ENCODE measurements at places on chromosomes 5 and 9.

- no peak for DNase-seq
These were observed 21.0 kb upstream of the RAB14 start for GRCh38 chr9:121222524-121223171.

DNA sequence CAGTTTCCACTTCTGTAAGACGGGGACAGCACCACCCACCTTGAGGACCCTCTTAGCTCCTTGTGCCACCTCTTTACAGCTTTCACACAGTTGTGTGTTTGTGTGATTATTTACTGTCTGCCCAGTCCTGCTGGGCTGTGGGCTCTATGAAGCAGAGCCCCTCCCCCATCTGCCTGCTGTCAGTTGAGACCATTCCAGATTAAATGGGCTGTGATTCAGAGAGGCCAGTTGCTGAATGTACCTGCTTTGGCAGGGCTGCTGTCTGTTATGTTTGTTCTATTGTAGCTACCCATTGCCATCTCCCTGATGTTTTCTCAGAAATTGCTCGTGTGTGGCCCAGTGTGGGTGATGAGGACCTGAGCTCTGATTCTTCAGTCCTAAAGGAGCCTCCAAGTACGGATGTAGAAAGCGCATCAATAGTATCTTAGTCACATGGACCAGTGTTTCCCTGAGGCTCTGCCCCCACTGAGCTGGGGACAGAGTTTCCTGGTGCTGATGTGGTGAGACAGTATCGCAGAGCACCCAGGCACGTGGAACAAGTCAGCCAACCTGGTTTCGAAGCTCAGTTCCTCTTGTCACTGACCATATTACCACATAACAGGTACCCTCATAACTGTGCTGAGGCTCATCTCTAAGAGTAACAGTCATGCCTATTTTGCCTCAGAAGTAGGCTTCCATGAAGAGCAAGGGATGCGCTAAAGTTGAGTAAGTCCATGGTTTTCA lies 3.7 kb downstream of the ANGPTL2 start:
- no peak for DNase-seq

DNA sequence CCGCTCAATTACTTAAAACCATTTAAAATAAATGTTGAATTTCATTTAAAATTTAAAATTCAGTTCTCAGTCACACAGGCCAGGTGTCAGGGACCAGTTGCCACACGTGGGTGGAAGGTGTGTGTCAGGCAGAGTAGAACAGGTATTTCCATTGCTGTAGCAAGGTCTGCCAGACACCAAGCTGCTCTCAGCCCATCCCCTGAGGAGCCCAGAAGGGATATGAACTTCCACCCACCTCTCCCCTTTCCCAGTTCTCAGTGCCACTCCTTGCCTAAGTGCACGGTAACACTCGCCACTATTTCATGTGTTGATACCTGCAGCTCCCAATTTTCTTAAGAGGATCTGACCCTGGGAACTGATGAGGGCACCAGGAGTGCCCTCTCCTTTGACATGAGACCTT lies 12.7 kb downstream of the SYK start:
- no peak for DNase-seq

GRCh38 chr5:73542020-73542419 lies 23.4 kb downstream of the ANKRA2 start:
- DNase-seq: no peak

DNA sequence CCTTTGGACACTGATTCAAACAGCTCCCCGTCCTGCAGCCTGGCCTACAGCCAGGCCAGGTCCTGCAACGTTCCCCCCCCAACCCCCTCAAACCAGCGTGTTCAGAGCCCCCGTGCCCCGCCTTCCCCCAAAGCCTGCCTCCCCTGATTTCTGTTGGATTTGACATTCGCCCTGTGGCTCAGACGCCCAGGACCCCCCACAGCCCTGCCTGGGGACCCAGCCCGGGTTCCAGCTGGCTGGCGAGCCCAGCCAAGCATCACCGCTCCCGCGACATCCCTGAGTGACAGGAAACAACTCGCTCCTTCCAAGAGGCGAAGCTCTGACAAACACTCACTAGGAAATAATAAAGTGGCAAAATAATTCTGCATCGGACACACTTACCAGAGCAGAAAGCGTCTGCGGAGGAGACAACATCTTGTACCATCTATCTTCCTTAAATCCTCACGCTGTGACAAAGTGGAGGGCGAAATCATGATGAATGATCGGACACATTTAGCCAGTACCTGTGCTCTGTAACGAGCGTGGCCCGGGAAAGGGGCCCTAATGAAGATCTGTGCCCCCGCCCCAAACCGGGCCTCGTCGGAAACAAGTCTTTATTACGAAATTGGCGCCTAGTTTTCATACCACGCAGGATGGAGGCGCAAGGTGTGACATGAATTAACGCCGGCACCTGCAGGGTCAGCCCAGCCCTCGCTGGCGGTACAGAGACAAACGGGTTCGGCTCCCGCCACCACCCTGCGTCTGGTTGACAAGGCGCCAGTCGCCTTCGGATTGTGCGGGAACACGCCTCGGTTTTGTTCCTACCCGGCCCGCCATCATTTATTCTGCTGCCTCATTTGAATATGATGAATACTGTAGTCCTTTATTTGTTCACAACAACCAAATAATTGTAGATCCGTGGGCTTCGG lies 91.0 kb upstream of the MVB12B start:
- DNase-seq: no peak

Measured in WTC11 (cell line).